Cerebellar cortex (tissue), 1 donor: ENCODE measurements at places on chromosomes 1 and 21.

GRCh38 chr1:182685215-182685614 is 828 bp upstream of the RGS8 start:
- DNase-seq: no peak

GRCh38 chr1:20376880-20377494 is 86.3 kb downstream of the VWA5B1 start:
- DNase-seq: peak; percentile 56

DNA sequence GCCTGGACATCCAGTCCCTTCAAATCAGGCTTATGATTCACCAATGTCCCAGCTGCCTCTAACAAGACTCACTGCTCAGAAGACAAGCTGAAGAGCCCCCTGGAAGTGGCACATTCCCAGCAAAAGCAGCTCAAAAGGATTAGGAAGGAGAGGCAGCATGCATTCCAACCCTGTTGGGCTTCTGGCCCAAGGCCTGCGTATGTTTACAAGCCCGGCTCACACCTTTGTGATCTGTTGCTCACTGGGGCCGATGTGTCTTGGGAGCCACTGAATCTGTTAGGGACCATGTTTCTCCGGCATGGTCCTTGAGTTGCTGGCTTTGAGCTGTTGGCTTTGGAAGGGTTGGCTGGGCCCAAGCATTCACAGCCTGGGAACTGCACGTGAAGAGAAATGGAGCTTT is 81.2 kb upstream of the C1orf174 start:
- DNase-seq: no peak

- no peak for DNase-seq
Observed at GRCh38 chr1:20178634-20179370, 7.1 kb upstream of the UBXN10 start.

DNA sequence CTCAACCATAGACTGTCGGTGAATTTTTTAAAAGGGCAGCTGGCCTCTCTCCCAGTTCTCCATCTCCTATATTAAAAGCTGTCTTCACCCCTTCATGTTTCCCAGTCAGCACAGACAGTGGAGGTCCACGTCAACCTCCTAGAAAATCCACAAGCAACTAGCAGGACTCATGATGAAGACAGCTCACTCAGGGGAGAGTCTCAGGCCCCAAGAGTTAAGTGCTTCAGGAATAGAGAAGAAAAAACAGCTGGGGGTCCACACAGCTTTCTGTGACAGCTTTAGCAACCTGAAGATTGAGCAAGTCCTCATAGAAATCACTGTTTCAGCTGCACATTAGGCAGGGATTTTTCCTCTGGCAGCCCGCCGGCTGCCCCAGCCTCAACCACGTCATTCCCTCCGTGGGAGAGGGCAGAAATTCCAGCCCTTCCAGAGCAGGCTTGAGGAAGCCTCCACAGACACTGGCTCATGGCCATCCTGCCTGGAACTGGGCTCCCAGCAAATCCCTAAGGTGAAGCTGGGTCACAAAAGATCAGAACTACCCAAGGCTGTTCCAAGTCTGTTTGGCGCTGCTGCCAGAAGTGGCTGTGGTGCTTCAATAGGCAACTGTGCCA is 15.2 kb downstream of the GPR161 start:
- no peak for DNase-seq

GRCh38 chr1:227613526-227613925 is 50.2 kb downstream of the ZNF678 start:
- no peak for DNase-seq

GRCh38 chr1:23394181-23394580 is 24.5 kb upstream of the ZNF436 start:
- DNase-seq: no peak

DNA sequence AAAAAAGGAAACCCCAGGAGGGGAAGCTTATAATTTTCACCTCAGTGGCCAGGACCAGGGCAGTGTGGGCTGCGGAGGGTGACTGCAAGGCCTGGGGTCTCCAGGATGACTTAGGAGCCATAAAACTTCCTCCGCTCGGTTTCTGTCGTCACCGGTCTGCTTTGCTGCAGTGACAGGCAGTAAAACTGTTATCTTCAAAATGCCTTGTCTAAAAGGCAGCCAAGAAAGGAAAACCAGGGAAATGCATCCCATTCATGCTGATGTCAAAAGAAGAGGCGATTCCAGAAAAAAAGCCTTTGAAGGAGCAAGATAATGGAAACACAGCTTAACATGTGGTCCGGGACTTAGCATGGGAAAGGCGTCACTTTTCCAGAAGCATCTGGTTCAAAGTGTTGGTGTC is 42.0 kb downstream of the COL6A1 start:
- DNase-seq: no peak

- DNase-seq: no peak
Observed at GRCh38 chr1:159554261-159554660, 18.5 kb upstream of the OR10J5 start.

GRCh38 chr1:208213786-208214185 is 30.4 kb downstream of the PLXNA2 start:
- no peak for DNase-seq

DNA sequence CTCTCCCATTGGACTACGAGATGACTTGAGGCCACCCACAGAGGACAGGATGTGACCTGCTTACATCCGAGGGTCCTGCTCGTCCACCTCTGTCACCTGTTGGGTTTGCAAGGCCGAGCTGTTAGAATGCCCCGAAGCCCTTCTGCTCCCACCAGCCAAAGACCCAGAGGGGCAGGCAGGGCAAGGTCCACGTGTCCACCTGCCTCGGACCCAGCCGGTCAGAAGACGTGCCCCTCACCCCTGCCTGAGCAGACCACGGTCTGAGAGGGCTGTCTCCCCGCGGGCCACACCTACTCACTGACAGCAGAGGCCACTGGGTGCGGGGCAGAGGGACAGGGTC is 30.3 kb upstream of the TRAPPC10 start:
- no peak for DNase-seq

- DNase-seq: no peak
Observed at GRCh38 chr1:76473591-76473990, 393.7 kb upstream of the ST6GALNAC5 start.

DNA sequence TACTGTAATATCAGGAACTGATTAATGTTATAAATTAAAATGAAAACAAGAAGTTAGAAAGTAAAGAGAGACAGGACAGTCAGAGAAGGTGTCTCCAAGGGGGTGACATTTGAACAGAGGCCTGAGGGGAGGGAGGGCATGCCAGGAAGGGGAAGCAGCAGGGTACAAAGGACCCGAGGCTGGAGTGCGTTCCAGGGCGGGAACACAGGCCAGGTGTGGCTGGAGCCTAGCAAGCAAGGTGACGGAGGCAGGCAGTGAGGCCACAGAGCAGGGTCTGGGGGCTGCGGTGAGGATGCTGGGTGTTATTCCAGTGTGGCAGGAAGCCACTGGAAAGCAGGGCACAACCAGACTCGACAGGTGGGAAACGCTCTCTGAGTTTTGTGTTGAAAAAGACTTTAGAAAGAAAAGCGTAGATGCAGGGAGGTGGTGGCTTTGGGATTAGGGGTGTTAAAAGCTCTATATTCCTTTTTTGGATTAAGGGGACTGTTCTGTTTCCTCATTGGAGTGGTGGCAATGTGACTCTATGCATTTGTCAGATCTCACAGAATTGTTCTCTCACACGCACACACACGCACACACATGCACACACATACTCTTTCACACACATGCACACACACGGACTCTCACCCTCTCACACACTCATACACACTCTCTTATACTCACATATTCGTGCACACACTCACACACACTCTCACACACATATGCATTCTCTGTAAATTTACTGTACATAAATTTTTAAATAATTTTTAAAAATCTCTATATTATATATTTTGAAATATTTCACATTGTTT is 124.5 kb downstream of the GLIS1 start:
- no peak for DNase-seq

DNA sequence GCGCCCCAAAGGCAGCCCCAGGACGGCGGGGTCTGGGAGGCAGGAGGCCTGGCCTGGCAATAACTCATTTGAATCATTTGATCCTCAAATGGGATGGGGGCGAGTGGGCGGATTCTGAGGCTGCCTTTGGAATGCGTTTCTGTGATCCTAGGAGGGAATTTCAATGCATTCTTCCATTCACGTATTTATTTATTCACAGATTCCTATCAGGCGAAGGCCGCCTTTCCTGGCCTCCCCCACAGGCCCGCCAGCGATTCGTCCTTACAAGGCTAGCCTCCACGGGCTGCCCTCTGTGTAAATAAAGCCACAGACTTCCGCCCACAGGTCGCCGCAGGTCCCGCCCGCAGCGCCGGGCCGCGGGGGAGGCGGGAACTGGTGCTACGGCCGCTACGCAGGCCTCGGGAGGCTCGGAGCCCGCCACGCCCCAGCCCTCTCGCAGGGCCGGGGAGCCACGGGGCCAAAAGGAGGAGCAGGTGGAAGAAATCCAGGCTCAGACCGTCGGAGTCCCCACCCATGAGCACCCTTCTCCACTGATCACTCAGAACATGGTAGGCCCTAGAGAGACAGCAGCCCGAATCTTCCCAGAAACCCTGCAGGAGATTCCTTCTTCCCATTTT is 31.3 kb upstream of the JUN start:
- DNase-seq: peak; percentile 30

DNA sequence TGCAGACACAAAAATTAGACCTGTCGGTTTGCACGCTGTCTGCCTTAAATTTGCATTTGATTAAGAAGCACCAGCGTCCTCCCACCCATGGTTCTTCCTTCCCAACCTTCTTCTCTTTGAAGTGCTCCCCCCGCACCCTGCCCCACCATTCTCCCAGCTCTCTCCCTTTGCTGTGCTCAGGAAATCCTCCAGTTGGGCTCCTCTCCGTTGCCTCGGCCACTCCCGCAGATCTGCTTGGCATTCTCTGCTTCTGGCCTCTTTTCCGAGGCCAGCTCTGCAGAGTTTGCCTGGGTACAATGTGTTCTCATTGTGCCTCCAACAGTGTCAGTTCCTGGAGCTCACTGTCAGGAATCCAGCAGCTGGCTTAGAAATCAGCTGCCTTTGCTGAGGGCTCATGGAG is 126.1 kb downstream of the NAV1 start:
- DNase-seq: no peak

- no peak for DNase-seq
Observed at GRCh38 chr1:84407524-84407923, 9.2 kb downstream of the DNASE2B start.

DNA sequence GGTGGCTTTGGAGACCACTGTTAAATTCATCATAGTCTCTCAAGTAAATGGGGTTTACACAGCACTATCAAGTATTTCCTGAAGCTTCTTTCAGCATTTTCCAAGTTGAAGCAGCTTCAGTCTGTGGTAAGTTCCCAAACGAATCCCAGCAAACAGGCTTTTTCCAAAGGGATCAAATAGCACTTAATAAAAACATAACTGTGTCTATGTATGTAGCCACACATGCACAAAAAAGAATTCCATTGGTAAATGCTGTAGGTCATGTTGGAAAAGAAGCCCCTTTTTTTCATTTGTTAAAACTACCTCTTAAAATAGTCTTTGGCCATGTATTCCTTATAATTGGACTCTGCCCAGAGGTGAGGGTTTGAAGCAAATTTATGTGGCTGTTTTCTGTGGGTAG is 69.8 kb downstream of the HHAT start:
- DNase-seq: no peak

DNA sequence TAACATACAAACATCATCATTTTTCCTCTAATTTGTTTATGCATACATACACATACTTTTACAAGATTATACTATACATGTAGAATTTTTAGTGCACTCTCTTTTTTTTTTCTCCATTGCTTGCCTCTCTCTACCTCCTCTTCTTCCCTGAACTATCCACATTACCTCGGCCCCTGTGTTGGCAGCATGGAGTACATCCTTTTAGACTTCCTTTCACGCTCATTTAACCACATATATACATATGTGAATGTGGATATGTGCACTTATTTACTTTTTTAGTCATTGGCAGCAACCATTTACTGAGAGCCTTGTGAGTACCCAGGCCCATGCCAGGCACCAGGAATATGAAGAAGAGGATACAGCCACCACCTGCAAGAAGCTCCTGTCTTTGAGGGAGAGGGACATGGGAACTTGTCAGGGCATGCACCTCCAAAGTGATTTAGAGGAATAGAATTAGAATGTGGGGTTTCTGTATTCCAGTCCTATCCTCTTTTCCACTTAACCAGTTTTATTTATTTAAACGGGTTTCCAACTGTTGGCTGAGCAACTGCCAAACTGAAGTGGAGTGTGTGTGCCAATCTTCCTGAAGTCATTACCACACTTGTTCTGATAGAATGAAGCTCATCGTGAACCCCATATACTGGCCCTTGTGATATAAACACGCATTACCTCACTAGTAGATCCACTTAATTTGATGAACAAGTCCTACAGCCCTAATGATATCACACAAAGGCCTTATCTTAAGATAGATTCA is 212.6 kb downstream of the TNR start:
- DNase-seq: peak; percentile 30

DNA sequence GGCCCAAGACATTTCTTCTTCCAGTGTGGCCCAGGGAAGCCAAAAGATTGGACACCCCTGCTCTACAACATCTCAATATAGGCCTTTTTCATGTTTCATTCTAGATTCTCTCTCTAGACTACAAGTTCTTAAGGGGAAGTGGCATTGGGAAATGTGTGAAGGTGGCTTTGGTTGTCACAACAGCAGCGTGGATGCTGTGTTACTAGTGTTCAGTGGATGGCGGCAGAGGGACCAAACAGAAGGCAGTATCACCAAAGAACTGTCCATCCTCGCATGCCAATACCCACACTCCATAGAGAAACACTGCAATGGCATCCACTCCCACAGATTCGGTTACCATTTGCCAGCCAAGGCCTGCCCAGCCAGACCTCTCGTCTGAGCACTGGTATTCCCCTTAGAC is 24.3 kb upstream of the IFNAR2 start:
- no peak for DNase-seq

- DNase-seq: peak; percentile 26
Observed at GRCh38 chr1:33641104-33641830, 168.8 kb downstream of the ZSCAN20 start.

GRCh38 chr1:8259498-8260290 is 58.2 kb upstream of the SLC45A1 start:
- peak; percentile 82 for DNase-seq

- DNase-seq: no peak
Observed at GRCh38 chr1:180566026-180566425, 7.3 kb downstream of the OVAAL start.

DNA sequence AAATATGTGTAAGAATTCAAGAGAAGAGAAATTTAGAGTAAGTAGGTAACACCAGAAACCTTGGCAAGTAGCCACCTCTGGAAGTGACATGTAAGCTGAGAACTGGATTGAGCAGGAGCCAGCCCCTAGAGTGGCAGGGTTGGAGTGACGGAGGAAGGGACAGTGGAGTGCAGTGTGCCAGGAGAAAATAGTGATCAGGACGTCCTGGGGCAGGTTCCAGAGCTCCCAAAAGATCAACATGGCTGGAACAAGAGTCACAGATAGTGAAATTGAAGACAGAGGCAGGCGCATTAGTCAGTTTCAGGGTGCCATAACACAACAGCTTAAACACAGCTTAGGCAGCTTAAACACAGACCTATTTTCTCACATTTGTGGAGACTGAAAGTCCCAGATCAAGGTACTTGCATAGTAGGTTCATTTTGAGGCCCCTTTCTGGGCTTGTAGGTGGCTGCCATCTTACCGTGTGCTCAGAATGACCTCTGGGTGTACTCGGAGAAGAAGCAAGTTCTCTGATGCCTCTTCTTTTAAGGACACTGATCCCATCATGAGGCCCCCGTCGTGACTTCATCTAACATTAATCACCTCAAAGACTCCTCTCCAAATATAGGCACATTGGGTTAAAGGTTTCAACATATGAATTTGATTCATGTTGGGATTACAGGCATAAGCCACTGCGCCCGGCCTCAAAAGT is 37.2 kb downstream of the GNPAT start:
- DNase-seq: peak; percentile 3
